ENCODE measurements at places on chromosomes 3 and 15. TPM values are rescaled to one million over a fixed set of nuclear protein-coding genes. Genes with fewer than 3 reads are reported as not detected.

DNA sequence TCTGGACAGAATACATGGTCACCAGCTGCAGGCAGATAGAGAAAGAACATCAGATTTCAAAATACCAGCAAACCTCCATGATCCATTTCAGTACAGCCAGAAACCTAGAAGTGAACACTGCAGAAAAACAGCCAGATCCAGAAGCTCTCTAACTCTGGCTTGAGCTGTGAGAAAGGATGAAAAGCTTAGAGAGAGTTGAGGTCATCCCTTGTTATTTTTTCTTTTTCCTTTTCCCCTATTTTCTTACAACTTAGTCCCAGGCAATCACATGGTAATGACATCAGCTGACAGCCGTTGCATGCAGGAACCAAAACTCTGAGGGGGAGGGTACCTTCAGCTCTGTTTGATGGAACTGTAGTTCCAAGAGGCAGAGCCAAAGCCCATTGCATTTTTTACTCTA, 113.2 kb downstream of the TCF12 start:
- no peak for DNase-seq
- no peak overlapping the region for H3K27ac ChIP-seq
- no peaks in the 10 kb centered on the region for H3K4me1 ChIP-seq
- no peaks in the 10 kb centered on the region for H3K36me3 ChIP-seq
- H3K27me3 ChIP-seq: no peaks in the 10 kb centered on the region

LDHAL6B gene
- not detected for total RNA-seq

DNA sequence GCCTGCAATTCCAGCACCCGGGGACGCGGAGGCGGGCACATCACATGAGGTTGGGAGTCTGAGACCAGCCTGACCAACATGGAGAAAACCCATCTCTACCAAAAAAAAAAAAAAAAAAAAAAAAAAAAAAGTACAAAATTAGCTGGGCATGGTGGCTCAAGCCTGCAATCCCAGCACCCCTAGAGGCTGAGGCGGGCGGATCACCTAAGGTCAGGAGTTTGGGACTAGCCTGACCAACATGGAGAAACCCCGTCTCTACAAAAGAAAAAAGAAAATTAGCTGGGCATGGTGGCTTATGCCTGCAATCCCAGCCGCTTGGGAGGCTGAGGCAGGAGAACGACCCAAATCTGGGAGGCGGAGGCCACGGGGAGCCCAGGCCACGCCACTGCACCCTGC, 7.5 kb upstream of the FAN1 start:
- H3K27me3 ChIP-seq: no peaks in the 10 kb centered on the region
- no peak overlapping the region for H3K4me3 ChIP-seq
- no peaks in the 10 kb centered on the region for H3K36me3 ChIP-seq
- H3K4me1 ChIP-seq: no peaks in the 10 kb centered on the region
- no peak overlapping the region for H3K27ac ChIP-seq

GRCh38 chr3:52318186-52318816, 2.2 kb downstream of the DNAH1 start:
- no peaks in the 10 kb centered on the region for H3K36me3 ChIP-seq
- peaks cover 6% of the 10 kb centered on the region for H3K4me1 ChIP-seq
- no peaks in the 10 kb centered on the region for H3K27me3 ChIP-seq
- no peak for DNase-seq
- H3K4me3 ChIP-seq: no peak overlapping the region

DNA sequence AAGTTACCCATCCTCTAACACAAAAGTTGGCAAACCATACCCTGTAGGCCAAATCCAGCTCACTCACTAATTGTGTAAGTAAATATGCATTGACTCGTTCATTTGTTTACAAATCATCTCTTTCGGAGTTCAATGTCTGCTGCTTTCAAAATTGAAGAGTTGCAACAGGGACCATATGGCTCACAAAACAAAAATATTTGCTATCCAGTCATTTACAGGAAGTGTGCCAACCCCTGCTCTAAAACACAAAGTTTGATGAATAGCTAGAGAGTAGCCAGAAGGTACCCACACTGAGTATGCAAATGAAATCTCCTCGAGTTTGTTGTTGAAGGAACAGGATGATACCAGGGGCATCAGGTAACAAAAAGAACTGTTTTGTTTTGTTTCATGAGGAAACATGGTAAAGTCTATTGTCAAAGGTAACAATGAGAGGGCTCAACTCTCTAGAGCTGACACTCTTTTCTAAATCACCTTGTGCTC, 236.2 kb upstream of the THBS1 start:
- no peaks in the 10 kb centered on the region for H3K27me3 ChIP-seq
- no peaks in the 10 kb centered on the region for H3K4me1 ChIP-seq
- H3K27ac ChIP-seq: no peak overlapping the region
- H3K4me3 ChIP-seq: no peak overlapping the region
- DNase-seq: no peak

DNA sequence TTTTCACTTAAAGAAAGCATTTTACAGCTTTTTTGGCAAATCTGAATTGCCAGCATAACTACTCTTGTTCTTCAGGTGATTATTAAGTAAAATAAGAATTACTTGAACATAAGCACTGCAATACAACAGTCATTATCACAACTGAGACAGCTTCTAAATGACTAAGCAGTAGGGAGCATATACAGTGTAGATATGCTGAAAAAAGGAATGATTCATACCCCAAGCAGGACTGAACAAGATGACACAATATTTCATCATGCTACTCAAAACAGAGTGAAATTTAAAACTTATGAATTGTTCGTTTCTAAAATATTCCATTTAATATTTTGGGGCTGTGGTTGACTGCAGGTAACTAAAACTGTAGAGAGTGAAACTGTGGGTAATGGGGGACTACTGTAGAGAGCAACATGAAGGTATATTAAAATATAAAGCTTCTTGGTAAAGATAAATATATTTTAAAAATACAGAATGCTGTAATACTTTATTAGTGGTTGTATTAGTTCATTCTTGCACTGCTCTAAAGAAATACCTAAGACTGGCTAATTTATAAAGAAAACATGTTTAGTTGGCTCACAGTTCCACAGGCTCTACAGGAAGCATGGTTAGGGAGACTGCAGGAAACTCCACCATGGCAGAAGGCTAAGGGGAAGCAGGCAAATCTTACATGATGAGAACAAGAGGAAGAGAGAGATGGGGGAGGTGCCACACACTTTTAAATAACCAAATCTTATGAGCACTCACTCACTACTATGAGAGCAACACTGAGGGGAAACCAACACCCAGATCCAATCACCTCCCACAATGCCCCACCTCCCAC, 84.8 kb downstream of the DCLK3 start:
- no peak for DNase-seq
- H3K4me1 ChIP-seq: no peaks in the 10 kb centered on the region
- no peak overlapping the region for H3K4me3 ChIP-seq
- H3K36me3 ChIP-seq: no peaks in the 10 kb centered on the region
- H3K27ac ChIP-seq: no peak overlapping the region

CLDN11 gene
- total RNA-seq: 1.3 TPM

CCDC13 gene
- total RNA-seq: 0.93 TPM

GRCh38 chr3:155078711-155079467, 1.2 kb upstream of the MME start:
- peak overlapping the region; percentile 42 for H3K4me3 ChIP-seq
- no peaks in the 10 kb centered on the region for H3K36me3 ChIP-seq
- DNase-seq: no peak
- H3K27me3 ChIP-seq: peaks cover 20% of the 10 kb centered on the region

DNA sequence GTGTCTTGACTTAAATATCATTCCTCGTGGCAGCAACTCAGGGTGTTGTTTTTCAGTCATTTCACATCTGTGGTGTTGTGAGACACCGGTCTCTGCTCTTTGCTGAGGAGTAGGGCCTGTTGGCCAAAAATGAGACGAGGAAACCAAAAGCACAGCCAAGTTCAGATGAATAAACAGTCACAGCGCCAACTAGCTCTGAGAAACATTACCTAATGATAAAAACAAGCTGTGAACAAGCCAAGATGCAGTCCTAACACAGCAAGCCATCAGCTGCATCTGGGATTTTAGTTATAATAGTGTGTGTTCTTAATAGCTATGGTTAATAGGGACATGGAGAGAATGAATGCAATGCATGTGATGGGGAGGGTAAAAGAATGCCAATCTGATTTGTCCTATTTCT, 843.4 kb upstream of the DPPA4 start:
- H3K36me3 ChIP-seq: no peaks in the 10 kb centered on the region
- no peaks in the 10 kb centered on the region for H3K27me3 ChIP-seq
- no peaks in the 10 kb centered on the region for H3K4me1 ChIP-seq
- no peak overlapping the region for H3K4me3 ChIP-seq

BCL2A1 gene
- total RNA-seq: 1.5 TPM

Data from colonic mucosa (tissue), 4 donors.